Fibroblast of skin of scalp (primary cell): ENCODE measurements at places on chromosomes 1 and 21.

DNA sequence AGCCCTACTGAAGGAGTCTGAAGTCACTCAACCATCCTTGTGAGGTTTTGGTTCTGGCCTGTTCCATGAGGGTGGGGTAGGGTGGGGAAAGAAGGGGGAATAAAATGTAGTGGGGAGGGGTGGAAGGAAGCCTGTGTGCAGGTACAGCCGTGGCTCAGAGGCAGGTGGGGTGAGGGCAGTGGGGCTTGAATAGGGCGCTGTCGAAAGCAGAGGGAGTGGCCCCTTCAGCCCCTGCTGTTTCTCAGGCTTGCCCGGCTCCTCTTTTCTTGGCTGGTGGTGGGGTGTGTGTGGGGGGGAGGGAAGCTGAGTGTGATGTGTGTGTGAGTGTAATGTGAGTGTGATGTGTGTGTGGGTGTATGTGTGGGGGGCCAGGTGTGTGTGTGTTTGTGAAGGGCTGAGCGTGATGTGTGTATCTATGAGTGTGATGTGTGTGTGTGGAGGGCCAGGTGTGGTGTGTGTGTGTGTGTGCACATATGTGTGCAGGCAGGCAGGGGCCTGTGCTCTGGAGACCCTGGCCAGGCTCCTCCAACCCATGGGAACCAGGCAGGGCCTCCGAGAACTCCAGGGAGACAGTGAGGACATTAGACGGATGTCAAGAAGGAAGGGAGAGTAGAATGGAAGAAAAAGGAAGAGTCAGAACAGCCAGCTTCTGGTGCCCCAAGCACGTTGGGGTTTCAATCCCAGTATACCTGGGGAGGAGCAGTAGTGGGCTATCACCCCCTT, 9.0 kb downstream of the SOX13 start:
- no peak for DNase-seq

GRCh38 chr1:17089506-17089905, 29.7 kb downstream of the PADI2 start:
- DNase-seq: no peak

DNA sequence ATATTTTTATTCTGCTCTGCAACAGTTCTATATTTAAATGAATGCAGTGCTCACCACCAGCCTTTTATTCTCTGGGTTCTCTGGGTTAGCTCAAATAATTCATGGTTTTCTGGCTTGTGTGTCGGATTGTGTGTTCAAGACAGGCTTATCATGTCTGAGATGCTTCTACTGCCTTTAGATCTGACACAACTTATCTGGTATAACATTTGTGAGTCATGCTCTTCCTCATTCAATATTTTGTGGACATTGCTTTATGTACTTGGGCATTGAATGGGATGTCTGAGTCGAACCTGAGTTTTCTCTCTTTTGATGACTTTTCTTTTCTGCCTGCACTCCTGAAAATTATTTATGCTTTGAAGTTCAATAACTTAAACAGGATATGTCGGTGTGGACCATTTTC, 17.6 kb upstream of the PKP1 start:
- peak; percentile 47 for DNase-seq

- no peak for DNase-seq
Observed at GRCh38 chr1:184531296-184531695, 144.5 kb downstream of the C1orf21 start.

DNA sequence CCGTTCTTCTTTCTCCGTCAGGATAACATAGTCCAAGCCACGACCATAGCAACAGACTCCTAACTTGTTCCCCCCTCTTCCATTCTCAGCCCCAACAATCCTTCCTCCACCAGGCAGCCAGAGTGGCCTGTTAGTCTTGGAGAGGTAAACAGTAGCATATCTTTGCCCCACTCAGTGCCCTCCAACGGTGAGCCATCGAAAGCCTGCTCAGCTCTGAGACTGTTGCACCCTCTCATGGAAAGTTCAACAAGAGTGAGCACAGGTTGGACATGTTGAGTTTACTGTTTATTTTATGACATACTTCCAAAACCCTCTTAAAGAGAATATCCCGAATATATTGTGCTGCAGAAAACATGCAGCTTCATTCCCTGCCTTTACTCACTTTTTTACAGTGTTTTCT, 30.1 kb upstream of the BACE2 start:
- no peak for DNase-seq

DNA sequence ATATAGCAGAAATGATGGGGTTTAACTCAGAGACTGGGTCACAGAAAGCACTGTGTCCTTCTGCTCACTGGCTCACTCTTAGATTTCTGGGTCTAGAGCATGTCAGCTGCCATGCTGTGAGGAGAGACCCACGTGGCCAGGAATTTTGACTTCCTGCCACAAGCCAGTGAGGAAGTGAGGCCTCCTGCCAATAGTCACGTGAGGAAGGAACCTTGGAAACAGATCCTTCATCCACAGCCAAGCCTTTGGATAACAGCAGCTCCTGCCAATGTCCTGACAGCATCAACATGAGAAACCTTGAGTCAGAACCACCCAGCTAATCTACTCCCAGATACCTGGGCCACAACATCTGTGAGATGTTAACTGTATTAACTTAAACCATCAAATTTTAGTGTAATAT, 114.5 kb upstream of the PLPPR5 start:
- DNase-seq: peak; percentile 12

DNA sequence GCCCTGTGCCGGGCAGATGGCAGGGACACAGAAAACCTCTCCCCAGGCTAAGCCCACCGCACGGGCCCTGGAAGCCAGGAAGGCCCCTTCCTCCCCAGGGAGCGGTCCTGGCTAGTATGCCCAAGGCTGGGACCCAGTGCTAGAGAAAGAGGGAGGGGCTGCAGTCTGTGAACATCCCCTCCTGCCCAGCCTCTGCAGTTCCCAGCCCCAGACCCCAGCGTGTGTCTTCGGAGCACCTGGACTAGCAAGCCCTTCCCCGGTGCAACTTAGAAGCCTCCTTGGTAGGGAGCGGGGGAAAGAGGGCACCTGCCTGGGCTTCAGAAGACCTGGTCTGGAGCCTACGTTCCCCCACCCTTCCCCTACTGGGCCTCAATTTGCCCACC, 2.1 kb downstream of the PLEKHG5 start:
- DNase-seq: no peak

DNA sequence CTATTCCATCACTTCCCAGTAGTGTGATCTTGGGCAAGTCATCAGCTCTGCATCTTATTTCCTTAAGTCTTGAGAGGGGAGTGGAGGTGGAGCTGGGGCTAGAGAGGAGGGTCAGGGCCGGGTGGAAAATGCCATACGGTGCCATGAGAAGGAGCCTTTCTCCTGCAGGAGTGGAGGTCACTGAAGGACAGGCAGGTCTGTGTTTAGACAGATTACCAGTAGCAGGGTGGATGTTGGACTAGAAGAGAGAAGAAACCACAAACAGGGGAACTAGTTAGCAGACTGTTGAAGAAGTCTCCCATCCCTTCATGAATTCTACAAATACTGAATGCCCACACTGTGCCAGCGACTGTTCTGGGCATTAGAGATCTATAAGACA, 13.9 kb upstream of the CPT2 start:
- DNase-seq: no peak

- no peak for DNase-seq
Observed at GRCh38 chr1:6496890-6497214, 5.4 kb upstream of the PLEKHG5 start.

DNA sequence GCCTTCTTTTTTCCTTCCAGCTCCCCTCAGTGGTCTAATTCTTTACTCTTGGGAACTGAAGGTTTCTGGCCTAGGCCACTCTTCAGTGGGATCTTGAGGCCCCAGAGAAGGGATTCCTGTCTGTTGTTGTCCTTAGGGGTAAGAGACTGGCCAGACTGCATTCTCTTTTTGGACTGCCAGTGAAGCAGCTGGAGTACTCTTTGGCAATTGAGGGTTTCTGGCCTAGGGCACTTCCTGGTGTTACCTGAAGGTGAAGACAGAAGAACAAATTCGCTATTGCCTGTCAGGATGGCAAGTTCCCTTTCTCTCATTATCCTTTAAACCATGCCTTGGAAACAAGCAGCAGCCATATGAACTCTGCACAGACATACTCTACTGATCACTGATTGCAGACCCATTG, 286.6 kb upstream of the ZP4 start:
- no peak for DNase-seq

DNA sequence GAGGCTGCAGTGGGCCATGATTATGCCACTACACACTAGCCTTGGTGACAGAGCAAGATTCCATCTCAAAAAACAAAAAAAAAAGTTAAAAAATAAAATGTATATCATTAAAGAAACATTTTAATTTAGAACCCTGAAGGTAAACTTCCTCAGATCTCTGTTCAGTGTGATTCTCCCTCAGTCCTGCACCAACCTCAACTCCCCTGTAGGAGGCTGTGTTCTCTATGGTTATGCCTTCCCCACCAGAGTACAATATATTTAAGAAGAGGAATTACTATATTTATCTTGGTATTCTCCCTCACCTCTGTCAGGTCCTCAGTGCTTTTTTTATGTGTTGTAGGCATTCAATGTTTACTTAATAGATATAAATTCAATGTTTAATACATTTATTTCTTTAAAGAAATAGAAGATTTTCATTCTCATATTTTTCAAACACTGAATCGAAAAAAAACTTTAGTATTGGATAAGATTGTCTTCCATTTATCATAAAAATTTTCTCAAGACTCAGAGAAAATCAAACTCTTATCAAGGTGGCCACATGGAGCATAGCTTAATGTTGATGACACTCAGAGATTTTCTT, 4.8 kb upstream of the LRRC8B start:
- DNase-seq: peak; percentile 25

DNA sequence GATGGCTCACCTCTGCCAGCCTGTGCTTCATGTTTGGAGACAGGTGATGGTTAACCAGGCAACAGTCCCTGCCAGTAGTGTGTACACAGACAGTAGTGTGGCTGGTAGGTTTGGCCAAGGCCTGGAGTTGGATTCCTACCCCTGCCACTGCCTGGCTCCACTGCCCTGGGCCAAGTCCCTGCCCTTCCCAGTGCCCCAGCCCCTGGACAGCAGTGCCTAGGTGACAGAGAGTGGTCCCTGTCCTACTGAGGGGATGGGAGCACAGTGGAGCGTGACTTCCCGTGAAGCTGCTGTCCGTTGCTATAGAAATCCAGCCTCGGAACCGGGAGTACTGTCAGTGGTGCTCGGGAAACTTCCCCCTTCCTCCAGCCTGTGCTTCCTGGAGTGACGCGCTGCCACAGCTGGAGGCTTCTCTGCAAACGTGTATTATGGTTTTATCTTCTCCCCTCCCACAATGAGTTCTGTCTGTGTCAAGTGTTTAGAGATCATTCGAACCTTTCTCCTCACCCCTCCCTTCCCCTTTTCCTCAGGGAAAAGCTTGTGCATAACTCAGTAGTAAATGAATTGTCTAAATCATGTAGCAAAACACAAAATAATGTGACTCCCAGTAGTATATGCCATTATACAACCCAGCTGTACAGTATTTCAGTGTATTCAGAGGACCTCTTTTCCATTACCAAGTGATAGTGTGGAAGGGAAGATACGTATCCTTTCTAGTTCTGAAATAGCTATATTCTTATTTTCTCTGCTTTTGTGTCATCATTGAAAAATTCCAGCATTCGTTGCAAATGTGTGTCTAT, 73.4 kb downstream of the GALNT2 start:
- DNase-seq: peak; percentile 56

DNA sequence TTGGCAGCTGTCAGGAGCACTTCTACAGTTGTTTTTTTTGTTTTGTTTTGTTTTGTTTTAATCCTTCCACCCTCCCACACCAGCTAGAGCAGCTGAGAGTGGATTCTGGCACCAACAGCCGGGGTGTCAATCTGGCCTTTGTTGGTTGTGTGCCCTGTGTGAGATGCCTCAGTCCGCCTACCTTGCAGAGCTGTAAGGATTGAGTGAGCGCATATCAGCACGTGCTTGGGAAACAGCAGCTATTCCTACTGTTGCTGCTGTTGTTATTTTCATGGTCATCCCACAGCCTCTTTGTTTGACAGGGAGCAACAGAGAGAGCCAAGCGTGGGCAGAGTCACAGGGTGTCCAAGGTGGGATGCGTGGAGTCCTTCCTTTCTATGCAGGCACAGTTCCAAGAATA, 50.4 kb downstream of the PGBD5 start:
- no peak for DNase-seq

- no peak for DNase-seq
Observed at GRCh38 chr1:97913506-97914139, 7.2 kb downstream of the DPYD start.

DNA sequence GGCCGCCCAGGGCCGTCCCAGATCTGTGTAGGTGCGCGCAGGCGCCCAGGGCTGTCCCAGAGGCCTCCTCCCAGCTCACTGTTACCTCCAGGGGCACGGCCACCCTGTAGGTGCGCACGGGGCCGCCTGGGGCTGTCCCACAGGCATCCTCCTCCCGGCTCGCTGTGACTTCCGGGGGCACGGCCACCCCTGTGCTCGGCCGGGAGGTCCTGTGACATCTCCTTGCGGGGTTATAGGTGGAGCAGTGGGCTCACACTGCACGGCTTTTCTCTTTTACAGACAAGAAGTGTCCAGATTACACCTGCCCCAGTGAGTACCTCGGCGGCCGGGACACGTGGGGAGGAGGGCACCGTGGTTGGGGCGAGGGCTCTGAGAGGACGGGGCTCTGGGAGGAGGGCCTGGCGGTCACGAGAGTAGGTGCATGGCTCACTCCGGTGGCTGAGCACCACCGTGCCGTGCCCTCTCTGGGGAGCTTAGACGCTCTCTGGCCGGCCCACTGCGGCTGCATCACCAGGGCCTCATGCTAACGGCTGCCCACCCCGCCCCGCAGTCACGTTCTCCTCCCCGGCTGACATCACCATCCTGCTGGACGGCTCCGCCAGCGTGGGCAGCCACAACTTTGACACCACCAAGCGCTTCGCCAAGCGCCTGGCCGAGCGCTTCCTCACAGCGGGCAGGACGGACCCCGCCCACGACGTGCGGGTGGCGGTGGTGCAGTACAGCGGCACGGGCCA, 21.4 kb downstream of the COL6A1 start:
- no peak for DNase-seq

GRCh38 chr1:910881-911721, 12.6 kb upstream of the SAMD11 start:
- no peak for DNase-seq
